ENCODE measurements at places on chromosomes 3 and 15. TPM values are rescaled to one million over a fixed set of nuclear protein-coding genes. Genes with fewer than 3 reads are reported as not detected.

The CHST2 gene
- total RNA-seq: 4.2 TPM

The RFC4 gene
- 25.3 TPM for total RNA-seq

The DIPK2A gene
- total RNA-seq: 16.1 TPM

The ASTE1 gene
- total RNA-seq: 30.8 TPM

The GNAT1 gene
- total RNA-seq: not detected

The CCR9 gene
- total RNA-seq: 2.0 TPM

The CHCHD4 gene
- 9.1 TPM for total RNA-seq

The ISL2 gene
- not detected for total RNA-seq

The QRICH1 gene
- total RNA-seq: 194 TPM

DNA sequence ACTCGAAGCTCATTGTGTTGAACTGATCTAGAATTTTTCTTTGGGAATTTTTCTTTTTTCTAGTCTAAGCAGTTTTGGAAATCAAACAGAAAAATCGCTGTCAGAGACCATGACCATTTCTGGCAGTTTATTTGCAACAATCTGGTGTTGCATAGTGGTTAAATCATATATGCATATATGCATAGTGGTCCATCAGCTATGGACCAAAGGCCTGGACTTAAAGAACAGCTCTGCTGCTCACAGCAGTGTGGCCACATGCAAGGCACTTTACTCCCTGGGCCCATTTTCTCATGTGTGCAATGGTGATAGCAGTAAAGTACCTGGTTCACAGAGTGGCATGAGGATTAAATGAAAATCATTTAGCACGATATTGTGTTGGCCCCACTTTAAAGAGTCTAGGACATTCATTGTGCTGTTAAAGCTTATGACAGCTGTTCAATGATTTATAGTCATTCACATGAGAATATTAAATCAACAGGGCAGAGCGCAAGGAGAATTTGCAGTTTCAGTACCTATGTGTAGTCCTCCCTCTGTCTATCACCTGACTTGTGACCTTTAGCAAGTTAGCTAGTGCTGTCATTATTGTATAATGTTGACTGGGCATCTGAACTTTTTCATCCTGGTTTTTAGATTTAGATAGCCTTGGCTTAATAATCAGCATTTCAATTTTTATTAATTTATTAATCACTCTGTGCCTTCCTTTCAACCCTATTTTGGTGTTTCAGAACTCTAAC, 46.4 kb downstream of the BLM start:
- no peak for DNase-seq

DNA sequence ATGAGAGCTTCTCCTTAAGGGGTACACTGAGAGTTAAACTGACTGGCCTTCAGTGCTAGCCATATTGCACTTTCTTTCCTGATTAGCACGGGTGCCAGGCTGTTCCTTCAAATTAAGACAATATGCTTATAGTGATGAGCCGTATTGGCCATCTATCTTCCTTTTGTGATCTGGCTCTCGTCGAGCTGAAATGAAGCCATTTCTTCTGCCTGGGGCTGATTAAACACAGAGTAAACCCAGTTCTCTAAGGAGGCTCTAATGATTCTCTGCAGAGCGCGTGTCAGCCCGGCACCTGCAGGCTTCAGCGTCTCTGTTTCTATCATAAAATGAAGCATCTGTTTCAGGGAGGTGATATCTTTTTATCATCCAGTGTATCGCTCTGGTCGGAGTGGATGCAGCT, 107.5 kb upstream of the NR2F2 start:
- no peak for DNase-seq

- DNase-seq: no peak
Measured at GRCh38 chr3:49554633-49555265, 472 bp downstream of the BSN start.

DNA sequence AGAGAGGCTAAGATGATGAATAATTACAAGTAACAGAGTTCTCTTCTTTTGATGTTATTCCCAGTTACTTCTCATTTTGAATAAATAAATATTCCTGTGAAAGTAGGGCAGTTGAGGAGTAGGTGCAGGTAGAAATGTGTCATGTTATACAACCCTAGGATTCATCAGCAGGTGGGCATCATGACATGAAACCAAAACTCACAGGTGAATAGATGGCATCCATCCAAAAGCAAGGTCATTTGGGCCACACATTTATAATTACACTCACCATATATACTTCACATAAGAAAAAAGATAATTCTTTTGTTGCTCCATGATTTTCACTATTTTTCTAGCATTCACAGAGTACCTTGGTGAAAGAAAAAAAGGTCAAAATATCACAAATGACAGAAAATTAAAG, 273.6 kb downstream of the ZBBX start:
- DNase-seq: no peak

GRCh38 chr3:175433026-175433674, 574.0 kb downstream of the NAALADL2 start:
- DNase-seq: no peak

DNA sequence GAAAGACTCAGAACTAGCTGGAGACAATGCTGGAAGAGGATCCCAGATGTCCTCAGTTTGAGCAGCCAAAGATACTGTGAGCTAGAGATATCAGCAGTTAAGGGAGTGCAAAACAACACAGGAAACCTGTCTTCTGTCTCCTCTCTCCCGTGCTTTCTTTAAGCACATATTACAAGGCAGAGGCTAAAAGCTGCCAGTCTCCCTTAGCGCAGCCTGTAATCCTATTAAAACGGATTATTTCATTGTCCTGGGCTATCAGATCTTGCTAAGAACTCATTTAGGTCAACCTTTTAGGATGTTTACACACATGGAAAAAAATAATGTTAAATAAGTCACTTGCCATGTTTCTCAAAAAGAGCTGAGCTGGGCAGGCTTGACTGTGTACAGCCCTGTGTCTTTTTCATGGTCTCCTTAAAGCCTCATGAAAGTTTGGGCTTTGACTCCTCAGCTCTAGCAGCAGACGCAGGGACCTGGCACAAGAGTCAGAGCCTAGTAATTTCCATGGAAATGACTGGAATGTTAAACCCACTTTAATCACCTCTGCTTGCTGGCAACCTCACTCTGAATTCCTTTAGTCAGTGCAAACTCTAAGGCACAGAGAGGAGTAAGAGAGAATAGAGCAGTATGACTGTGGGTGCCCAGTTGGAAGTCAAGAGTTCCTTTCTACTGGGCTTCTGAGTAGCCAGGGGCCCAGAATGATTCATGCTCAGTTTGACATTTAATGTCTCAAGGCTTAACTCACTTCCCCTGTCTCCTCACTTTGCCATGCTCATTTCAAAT, 491.9 kb downstream of the NTRK3 start:
- no peak for DNase-seq

GRCh38 chr15:38859574-38859973, 295.0 kb upstream of the RASGRP1 start:
- no peak for DNase-seq

DNA sequence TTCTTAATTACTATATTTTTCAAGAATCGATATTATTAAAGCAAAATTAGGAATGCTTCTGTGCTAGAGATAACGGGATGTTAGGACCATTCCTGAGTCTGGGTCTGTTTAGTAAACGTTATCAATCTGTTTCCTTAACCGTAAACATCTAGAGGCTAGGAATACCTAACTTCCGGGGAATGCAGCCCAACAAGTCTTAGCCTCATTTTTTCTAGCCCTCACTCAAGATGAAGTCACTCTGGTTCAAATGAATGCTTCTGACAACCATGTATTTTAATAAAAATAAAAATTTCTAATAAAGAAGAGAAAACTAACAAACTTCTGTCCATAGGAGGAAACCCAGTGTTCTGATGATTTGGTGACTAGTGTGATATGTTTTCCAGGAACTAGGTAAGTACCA, 11.1 kb upstream of the SELENOK start:
- DNase-seq: no peak

Data from naive thymus-derived CD8-positive, alpha-beta T cell (primary cell).